Midbrain (tissue), 1 donor: ENCODE measurements at places on chromosomes 2 and 18.
A peak's percentile ranks its signal among the peaks of the same experiment; 100 is the strongest.

DNA sequence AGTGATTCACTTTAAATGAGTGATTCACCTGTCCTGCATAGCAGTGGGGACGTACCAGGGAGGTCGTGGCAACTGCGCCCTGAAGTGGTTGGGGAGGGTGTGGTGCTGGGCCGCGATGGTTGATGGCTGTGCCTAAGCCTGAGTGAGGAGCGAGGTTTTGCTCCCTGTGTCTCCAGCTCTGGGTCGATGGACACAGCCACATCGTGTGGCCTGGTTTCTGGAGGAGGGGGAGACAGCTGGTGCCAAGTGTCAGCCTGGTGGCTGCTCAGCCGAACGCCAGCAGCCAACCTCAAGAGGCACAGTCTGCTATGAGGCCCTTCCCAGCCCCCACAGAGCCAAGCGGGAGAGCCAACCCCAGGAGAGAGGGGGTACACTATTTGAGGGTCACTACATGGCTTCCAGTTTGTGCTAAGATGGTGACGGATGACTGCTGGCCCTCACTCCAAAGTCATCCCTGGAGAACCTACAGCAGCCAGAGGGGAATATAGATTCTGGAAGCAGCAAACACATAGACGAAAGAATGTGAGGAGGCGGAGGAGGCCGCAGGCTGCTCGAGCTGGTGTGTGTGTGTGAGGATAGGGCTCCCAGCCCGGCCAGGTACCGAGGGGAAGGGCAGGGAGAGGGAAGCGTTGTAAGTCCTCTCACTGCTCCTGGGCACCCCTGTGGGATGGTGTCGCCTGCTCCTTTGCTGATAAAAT, 58.6 kb upstream of the OTOF start:
- DNase-seq, result no peak

DNA sequence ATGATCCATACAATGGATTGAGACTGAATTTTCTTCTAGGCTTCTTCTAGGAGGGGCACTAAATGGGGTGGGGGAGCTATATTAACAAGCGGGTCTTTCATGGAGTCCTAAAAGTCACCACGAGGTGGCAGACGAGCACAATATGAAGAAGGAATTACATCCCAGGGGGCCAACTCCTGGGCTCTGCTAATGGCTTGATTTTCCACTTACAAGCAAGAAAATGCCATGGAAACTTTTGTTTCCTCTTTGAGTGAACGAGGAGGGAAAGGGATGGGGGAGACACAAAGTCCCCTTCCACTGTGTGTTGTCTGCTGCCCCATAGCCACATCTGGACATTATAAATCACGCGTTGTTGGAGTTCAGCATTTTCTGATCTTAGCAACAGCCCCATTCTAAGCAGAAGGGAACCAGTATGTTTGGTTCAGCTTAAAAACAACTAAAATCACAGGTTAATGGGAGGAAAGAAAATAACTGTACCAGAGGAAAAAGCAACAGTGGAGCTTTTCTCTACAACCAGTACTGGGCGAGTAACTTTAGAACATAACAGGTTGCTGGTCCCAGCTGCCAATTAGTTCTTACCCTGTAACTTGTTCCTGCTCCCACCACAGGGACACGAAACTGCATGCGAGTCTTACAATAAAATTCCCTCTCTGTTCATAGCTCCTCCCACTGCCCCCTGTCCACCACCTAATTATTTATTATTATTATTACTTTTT, 285.0 kb upstream of the PARD3B start:
- DNase-seq, result peak; percentile 82

GRCh38 chr2:157872791-157873190, 3.3 kb downstream of the ACVR1 start:
- DNase-seq, result no peak

- no peak for DNase-seq
These were observed 78.9 kb upstream of the DAPL1 start for GRCh38 chr2:158716121-158716791.

DNA sequence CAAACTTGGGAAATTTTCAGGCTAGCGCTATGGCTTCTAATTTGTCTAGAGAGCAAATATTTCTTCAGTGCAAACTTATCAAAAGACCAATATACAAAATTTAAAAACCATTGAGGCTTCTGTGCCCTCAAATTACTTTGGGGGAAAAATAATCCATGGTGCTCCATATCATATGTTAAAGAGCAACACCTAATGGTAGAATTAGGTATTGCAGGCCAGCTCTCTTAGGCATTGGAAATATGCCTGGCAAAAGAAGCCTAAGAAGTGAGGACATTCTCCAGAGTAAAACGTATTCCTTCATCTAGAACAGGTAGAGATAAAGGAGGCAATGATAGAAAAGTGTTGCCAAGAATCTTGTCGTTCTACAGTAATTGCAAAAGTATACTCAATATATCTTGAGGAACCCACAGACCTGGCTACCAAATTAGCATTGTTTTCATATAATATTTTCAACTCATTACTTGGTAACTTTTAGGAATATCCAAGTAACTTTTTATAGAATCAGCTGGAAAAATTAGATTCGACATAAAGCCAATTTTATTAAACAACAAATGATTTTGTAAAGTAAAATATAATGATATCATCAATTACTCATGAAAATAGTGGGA, 401.1 kb downstream of the BCL11A start:
- no peak for DNase-seq

- no peak for DNase-seq
These were observed 74.3 kb downstream of the BCL2L11 start for GRCh38 chr2:111194835-111195621.

GRCh38 chr18:22858121-22858520, 75.0 kb upstream of the RBBP8 start:
- no peak for DNase-seq

GRCh38 chr18:39313992-39314391, 1748.4 kb upstream of the CELF4 start:
- no peak for DNase-seq

DNA sequence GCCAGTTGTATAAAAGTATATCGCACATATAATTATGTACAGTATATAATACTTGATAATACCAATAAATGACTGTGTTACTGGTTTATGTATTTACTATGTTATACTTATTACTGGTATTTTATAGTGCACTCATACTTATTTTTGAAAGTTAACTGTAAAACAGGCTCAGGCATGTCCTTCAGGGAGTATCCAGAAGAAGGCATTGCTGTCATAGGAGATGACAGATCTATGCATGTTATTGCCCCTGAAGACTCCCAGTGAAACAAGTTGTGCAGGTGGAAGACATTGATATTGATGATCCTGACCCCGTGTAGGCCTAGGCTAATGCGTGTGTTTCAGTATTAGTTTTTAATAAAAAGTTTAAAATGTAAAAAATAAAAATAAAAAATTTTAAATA, 20.3 kb upstream of the ASXL3 start:
- DNase-seq, result no peak

GRCh38 chr18:65363011-65363410, 387.8 kb upstream of the CDH7 start:
- DNase-seq, result no peak

- no peak for DNase-seq
These were observed 33.5 kb downstream of the PNO1 start for GRCh38 chr2:68190991-68191731.

- no peak for DNase-seq
These were observed 50.7 kb downstream of the SFXN5 start for GRCh38 chr2:73020657-73021370.

GRCh38 chr18:52572036-52573000, 232.3 kb downstream of the DCC start:
- no peak for DNase-seq

DNA sequence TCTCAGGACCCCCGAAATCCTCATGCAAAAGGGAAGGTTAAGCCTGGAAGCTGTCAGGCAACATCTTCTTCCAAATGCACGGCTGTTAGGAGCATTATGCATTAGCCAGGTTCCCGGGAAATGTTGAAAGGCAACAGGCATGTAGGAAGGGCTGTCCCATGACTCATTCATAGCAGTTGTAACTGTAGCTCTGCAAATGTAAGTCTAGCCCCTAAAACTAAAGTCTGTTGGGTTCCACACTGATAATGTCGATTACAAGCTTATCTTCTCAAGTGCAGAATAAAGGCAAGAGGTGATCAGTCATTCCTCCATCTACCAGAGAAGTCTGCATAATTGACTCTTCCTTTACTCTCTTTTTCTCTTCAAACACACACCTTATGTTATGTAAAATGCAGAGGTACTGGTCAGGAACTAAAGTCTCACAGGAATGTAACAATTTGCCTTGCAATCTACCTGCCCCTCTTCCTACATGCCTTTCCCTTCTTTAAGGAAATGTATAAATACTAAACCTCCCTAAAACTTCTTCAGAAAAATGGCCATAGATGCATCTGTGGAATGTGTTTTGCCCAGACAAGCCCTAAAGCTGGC, 99.8 kb downstream of the AKAIN1 start:
- DNase-seq, result no peak

DNA sequence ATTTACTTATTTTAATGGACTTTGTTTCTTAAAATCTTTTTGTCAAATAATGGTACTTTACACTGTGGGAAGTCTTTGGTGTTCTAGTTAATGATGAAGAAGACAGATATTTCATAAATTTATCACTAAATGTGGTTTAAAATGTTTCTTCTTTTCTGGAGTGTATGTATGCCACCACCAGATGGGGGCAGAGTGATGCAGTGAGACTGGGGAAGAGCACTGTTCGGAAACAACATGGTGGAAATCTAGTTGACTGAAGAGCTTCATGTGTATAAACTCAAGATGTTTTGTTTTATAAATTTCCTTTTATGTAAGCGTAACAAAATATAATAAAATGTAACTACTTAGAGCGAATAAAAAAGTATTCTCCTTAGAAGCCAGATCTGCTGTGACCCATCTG, 195.1 kb downstream of the KCNE4 start:
- no peak for DNase-seq

GRCh38 chr2:63719052-63719451, 122.6 kb upstream of the UGP2 start:
- no peak for DNase-seq

DNA sequence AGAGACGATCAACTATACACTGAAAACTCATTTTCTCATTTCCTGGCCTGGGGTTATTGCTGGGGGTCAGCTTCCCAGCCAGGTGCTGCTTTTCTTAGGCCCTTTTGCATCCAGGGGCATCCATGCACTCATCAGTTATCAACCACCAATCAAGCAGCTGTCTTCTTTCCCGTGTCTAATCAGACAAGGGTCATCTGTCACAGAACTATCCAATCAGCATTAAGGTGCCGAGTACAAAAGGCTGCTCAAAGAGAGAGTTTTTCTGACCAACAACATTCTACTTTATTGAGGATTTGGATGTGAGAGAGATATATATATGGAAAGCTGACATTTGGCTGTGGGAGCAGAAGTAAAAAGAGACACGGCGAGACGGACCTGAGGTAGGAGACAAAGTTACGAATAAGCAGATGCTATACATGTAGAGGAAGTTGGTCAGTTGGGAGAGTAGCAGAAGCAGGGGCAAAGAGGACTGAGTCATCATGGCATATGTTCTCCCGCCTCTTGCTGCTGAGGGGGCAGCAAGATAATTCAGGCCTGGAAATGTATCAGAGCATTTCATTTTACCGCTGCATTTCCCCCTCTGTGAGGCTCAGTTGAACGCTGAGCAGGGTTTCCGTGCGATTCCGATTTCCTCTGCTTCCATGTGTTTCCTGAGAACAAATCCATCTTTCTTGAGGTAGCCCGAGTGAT, 129.3 kb downstream of the NUP35 start:
- DNase-seq, result no peak

- DNase-seq, result no peak
These were observed 30.5 kb upstream of the MAL start for GRCh38 chr2:94994914-94995552.

GRCh38 chr2:148899638-148900318, 24.8 kb downstream of the KIF5C start:
- no peak for DNase-seq

DNA sequence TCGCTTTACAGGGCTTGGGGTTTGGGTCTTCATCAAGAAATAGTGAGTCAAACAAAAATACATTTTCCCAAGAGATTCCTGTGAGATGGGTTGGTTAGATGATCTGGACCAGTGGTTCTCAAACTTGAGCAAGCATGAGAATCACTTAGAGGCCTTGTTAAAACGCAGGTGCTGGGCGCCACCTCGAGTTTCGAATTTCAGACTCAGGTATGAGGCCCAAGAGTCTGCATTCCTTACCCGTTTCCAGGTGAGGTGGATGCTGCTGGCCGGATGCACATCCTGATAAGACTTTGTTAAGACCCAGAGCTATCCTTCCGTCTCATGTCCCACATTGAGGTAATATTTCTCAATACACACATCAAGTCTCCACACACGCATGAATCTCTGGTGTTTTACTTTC, 707.8 kb upstream of the SALL3 start:
- no peak for DNase-seq

GRCh38 chr2:75609937-75610508, 36.6 kb upstream of the MRPL19 start:
- DNase-seq, result no peak

GRCh38 chr2:178298785-178299212, 104.5 kb downstream of the OSBPL6 start:
- no peak for DNase-seq

DNA sequence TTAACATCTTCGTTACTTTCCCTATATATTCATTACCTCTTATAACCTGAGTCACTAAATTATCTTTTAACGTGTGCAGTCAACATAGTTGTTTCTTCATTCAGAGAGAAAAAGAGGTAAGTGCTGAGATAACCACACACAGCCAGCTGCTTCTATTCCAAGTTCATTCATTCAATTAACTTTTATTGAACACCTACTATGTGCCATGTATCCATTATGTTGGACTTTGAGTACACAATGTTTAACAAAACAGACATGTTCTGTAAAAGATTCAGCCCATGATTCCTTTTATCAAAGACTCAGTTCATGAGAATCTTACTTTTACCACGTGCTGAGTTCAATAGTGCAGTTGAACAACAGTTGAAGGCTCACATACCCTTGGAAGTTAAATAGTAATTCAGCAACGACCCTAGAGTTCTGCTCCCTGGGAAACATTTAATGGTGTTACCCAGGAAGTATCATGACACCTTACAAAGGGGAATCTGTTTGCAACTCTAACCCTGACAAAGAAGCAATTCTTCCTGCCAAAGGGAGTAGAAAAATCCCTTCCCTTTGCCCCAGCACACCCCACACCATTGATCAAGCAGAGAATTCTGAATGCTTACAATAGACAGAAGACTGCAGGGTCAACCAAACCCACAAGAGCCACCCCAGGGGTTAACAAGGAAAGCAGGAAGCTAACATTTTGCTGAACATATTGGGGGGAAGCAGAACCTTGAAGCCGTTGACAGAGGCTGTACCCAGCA, 595.8 kb downstream of the STK39 start:
- no peak for DNase-seq
